Motor neuron (in vitro differentiated cells): ENCODE measurements at places on chromosomes 6 and 20. TPM values are rescaled to one million over a fixed set of nuclear protein-coding genes. Genes with fewer than 3 reads are reported as not detected.

ZNF311 gene
- total RNA-seq = 2.0 and 2.6 TPM in 2 replicates

- no peak for ATAC-seq
Observed at GRCh38 chr20:40339661-40340449, 349.2 kb downstream of the MAFB start.

DNA sequence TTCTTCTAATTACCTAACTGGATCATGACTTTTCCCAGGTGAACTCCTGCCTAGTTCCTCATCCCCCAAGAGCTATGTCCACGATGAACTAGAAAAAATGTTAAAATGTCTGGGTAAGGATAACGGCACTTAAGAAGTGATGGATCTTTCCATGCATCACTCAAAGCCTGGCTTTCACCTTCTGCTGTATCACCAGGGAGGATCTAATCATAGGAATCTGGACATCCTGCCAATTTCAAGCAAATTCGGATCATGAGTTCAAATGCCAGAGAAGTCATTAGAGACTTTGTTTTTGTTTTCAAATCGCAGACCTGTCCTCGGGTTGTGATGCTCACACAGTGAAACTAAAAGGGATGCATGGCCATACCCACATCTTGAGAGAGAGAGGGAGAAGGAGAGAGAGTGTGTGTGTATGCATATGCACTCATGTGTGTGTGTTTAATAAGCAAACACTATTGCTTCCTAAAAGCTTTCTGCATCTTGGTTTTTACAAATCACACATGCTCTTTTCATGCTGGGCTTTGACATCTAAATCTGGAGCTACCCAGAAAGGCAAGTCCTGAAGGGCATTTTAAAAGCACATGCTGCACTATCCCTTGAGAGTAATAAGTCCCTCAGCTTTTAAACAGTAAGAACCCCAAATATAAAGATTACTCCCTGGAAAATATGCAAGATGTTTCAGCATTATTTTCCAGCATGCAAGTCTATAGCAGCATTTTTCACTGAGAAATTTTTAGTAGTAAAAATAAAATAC lies 524.6 kb upstream of the NOX3 start:
- ATAC-seq = no peak

DNA sequence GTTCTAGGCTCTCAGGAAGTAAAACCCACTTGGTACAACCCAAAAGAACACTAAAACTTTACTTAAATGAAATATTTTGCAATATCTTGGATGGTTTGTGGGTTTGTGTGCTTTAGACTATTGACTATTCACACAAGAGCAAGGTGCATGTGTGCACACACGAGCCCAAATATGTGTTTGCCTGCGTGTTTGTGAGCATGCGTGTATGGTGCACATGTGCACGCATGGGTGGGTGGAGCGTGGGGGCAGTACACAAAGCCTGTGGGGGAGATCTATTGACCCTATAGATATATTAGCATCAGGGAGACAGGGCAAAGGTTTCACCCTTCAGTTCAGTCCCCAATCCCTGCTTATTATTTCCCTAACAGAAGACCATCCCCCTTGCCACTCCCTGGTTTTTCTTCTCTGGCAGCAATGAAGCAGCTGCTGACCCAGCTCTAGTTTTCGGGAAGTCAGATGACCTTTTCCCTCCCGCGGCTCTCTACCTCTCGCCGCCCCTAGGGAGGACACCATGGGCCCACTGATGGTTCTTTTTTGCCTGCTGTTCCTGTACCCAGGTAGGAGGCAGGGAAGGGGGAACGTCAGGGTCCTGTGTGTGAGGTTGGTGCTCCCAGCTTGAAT lies at the start of gene C2:
Gene C2 (plus strand): TSS at position 476 of the 621 bp plus-strand sequence. CDS start 36 bp downstream, at position 512.
- no peak for ATAC-seq

CYP21A2 gene
- total RNA-seq = 0.97 and 1.5 TPM in 2 replicates

ACTL10 gene
- 3.6 and 4.4 TPM in 2 replicates for total RNA-seq

DNA sequence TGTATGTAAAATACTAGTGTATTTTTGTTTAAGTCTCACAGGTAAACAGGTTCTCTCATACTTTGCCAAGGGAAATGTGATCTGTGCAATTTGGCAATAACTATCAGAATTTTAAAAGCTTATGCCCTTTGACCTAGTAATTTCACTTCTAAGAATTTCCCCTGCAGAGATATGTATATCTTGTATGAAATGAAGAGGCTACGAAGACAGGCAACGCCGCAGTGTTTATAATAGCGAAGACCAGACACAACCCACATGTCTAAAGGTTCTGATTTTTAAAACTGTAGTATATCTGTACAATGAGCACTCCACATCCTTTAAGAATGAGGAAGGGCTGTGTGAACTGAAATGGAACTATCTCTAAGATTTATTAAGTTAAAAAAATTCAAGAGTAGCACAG lies 7.5 kb downstream of the TRAF3IP2 start:
- ATAC-seq = no peak

- ATAC-seq = no peak
Observed at GRCh38 chr20:47106786-47107185, 212.1 kb downstream of the EYA2 start.

GRCh38 chr20:64051561-64052325 lies 2.3 kb upstream of the SOX18 start:
- no peak for ATAC-seq

HLA-F gene
- total RNA-seq = 26.5 and 28.4 TPM in 2 replicates

GRCh38 chr6:54935739-54936138 lies 89.2 kb downstream of the FAM83B start:
- ATAC-seq = no peak

JPH2 gene
- total RNA-seq = 0.05 and 0.13 TPM in 2 replicates

- ATAC-seq = no peak
Observed at GRCh38 chr6:37614491-37614890, 83.2 kb downstream of the MDGA1 start.

DNA sequence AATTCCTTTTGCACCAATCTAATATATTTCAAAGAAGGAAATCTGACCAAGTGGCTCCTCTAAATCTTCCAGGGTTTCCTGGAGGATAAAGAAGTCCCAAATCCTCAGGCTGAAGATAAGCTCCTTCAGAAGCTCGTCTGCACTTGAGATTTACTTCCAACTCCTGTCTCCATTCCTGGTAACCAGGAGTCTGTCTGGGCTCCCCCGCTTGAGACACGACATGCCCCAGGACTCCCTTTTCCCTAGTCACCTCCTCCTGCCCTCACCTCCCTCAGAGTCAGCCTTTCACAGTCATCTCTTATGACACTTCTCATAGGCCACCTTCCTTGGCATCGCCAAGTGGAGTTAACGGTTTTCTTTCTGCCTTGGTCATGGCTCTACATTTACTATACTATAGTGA lies 103.4 kb upstream of the NEDD9 start:
- ATAC-seq = no peak

DNA sequence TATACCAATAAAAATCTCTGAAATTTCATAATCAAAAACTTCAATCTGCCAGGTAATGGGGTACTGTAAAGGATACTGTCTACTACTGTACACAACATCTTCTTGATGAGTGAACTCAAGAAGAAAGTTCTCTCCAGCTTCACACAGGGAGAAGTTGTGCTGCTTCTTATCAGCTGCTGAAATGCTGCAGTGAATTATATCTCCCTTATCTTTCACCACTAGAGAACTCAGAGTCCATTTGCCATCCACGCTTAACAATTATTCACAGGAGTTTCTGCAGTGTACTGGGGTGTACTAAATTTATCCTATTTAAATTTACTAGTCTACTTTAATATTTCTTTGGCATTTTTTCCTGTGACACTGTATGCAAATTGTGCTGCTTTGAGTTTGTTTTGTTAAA lies 384.8 kb downstream of the TFAP2B start:
- ATAC-seq = no peak

DNA sequence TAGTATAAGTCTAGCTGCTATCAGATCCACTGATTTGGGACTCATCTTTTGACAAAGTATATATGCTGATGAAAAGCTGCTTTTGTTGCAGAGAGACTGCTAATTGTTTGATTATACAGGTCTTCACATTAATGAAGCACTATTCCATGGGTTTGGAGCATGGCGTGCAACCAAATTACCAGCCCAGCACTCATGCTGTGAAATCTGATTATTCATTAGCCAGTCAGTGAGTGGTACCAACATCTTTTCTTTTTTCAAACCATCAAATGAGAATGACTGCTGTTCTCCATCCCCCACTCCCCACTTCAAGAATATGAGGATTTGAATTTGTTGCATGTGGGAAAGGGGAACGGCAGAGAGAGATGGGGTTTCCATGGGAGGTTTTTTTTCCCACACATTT lies 91.3 kb downstream of the ID4 start:
- no peak for ATAC-seq

DNA sequence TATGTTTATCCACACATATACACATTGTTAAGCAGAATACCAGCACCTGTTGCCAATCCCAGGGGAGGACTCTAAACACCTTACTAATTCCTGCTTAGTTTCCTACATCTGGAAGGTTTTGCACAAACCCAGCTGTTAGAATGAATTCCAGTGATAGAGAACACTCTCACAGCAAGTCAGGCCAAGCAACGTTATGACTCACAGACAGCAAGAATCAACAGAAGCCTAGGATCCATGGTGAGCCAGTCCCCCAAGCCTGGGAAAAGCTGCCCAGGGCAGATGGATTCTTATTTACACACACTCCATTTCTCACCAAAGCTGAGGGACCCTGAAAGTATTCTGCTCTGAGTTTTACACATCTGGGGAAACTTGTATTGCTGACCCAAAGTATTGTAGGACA lies 291.7 kb downstream of the SLC35F1 start:
- peak; percentile 35 for ATAC-seq

CST9L gene
- not detected in 2 replicates for total RNA-seq

GRCh38 chr6:104541411-104541810 lies 318.3 kb downstream of the HACE1 start:
- no peak for ATAC-seq

RBPJL gene
- total RNA-seq = not detected in 2 replicates

SLC2A10 gene
- 2.7 and 2.8 TPM in 2 replicates for total RNA-seq

NKX2-4 gene
- not detected in 2 replicates for total RNA-seq

DNA sequence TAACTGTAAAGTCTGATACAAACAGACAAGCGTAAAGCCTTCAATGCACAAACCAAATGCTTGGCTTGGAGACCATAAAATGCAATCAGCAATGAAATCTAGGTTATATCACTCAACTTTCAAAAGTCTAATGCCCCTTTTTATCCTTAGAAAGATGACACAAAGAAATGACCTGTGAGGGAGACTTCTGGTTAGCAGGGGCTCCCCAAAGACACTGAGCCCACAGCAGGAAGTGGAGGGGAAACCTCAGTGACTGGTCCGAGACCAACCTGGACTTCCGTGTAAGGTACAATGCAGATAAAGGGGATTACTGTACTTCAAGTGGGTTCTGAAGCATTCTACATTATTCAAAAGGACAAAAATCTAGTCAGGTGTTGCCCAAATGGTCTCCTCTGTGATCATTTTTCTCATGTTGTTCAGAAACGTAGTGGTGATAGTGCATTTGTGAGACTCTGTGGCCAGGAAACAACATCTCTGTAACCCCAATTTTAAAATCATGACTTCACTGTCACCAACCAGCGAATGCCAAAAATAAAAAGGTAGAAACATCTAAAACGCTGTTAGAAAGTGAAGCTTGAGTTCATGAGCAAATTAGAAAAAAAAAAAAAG lies 88.2 kb downstream of the HIVEP2 start:
- no peak for ATAC-seq

DNA sequence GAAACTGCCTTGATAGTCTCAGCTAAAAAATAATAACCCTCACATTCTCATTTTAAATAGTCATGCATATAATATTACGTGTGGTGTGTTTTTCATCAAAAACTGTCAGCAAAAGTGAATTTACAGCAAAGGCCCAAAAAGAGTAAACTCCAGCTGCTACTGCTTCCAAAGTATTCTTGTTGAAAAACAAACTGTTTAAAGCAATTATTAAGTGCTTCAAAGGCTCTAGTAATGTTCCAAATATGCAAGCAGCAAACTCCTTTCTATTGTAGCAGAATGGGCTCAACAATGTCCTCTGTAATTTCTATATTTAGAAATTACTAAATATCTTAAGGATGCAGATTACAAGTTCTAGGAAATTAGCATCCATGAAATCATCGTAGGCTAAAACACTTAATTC lies 280.0 kb upstream of the TBX18 start:
- no peak for ATAC-seq

SLC24A3 gene
- total RNA-seq = 6.1 TPM in 2 replicates

DNA sequence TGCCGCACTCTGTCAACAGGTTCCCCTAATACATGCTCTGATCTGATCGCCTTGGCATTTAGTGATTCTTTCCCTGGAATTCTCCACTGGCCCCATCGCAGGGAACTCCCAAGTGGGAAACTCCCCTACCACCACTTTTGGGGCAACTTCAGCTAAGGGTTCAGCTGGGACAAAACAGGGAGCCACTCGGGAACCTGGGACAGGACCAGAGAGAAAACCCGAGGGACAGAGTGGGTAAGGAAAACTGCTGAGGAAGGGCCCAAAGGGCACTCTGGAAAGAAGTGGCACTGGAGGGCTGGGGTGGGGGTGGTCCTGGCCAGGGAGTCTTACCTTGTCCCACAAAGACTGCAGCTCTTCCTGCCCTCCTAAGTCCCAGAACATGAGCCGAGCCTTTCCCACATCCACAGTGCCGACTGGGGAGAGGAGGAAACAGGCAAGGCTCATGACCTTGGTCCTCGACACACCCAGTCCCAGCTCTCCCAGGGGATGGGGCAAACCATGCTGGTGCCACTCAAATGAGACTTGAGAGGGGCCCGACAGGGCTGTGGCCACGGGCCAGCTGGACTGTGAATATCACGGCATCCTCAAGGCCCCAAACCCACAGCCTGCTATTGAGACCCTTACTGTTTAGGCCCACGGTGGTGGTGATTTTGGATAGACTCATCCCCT lies 1.6 kb downstream of the ARFRP1 start:
- no peak for ATAC-seq

GRCh38 chr6:148365041-148365440 lies 22.4 kb downstream of the SASH1 start:
- no peak for ATAC-seq

- no peak for ATAC-seq
Observed at GRCh38 chr20:49620364-49621240, 52.7 kb upstream of the PTGIS start.

GRCh38 chr6:17600527-17601385 lies 654 bp downstream of the FAM8A1 start:
- peak; percentile 51 for ATAC-seq

DNA sequence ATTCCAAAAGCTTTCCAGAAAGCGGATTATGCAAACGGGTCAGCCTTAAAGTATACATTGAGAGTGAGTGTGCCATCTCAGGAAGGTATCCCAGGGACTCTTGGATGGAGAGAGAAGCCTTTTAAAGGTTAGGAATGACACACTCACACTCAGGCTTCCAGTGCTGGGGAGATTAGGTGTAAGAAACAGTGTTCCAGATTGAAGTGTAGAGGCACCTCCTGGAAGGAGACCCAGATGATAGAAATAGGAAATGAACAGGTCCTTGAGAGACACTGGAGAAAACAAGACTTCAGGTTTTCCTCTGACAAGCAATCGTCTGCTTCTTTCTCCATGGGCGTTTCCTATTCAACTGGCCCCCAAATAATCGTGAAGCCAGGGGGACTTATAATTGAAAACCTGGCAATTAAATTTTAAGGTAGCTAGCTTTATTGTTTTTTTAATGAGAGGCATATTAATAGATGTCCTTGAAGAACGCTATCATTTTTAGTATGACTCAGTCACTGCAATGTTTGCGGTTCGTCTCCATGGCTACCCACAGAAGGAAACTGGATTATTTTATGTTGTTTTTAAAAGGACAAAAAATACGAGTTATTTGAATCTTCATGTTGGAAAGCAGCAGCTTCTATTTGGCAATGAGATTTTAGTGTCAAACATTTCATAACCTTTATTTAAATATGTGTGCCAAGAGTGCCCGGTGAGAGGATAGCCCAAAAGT lies 85.3 kb downstream of the TRMT6 start:
- ATAC-seq = no peak

IPCEF1 gene
- total RNA-seq = 0.36 and 0.38 TPM in 2 replicates
